ENCODE measurements at places on chromosomes 3 and 15.

DNA sequence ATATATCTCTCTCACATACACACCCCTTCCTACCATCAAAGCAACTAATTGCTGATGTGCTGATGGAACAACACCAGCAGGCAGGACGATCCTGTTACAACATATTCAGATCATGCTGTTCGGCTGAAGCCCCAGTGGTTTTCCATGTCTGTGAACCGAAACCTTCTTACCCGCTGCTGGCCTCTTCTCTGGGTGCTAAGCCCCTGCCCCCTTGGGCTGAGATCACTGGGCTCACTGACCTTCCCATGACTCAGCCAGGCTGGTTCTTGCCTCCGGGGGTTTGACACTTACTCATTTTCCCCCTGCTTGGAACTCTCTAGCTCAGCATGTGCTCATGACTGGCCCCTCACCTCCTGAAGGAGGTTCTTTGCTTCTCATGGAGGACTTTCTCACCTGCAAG lies 122.0 kb upstream of the RGMA start:
- DNase-seq = no peak

GRCh38 chr15:89127054-89127702 lies 38.9 kb downstream of the ABHD2 start:
- DNase-seq = no peak

DNA sequence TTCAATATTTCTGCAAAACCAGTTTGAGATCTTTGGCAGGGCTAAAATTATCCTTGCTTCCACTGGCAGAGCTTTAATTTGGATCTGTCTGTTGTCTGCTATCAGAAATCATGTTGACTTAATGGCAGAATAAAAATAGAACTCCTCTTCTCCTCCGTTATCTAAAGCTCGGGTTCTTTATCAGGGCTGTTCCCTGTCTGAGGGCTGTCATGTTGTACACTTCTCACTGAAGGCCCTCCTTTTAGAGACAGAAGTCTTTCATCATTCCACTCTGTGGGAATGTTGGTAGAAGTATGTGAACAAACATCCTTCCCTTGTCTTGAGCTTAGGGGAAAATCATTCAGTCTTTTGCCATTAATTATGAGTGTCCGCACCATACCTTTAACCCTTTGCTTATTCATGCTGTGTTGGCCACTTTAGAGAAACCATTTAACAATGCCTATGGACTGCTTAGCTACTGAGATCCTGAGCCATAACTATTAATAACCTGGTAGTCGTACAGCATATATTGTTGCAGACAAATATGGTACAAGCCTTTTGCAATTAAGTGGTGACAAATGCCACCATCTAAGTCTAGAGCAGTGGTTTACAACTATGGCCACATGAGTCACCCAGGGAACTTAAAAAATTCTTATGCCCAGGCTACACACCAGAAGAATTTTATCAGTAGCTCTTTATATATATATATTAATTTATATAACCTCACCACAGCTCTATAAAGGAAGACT lies 226.0 kb upstream of the TPM1 start:
- no peak for DNase-seq

DNA sequence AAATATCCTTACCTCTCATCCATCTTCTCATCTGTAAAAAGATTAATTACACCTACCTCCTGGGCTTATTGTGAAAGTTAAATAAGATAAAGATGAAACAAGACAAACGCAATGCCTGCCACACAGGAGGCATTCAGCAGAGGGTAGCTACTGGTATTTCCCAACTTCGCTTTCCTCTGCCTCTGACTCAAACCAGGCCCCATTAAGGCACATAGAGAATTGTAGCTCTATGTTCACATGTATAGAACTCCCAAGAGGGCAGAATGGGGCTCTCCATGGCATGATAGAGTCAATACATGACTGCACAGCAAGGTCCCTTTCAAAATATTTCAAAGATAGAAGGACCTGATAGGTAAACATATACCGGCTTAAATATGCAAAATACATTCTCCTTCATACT lies 1.4 kb downstream of the LYSMD2 start:
- DNase-seq = no peak

DNA sequence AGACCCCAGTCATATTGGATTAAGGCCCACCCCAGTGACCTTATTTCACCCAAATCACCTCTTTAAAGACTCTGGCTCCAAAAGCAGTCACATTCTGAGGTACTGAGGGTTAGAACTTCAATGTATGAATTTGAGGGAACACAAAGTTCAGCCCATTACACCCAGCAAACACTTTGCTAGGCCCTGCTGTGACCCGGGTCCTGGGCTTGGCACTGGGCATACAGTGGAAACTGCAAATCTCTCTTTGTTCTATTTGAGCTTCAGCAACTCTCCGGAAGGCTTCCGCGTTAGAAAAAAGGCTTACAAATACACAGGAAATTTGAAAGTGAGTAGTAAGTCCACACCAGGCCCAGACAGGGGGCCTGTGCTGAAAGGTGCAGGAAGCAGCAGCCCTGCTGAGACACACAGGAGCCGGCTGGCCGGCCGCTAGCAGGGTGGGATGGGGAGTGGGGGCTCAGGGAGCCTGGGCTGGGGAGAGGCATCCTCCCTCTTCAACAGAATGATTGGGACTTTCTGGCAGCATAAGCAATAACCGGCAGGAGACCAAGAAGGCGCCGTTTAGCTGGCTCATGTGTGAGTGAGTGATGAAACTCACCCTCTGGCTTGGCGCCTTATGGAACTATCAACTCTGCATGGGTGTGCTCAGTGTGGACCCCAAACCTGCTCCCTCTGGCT lies 13.0 kb downstream of the LIPC start:
- DNase-seq = no peak

GRCh38 chr3:176074096-176074495 lies 1123.2 kb downstream of the TBL1XR1 start:
- DNase-seq = no peak

DNA sequence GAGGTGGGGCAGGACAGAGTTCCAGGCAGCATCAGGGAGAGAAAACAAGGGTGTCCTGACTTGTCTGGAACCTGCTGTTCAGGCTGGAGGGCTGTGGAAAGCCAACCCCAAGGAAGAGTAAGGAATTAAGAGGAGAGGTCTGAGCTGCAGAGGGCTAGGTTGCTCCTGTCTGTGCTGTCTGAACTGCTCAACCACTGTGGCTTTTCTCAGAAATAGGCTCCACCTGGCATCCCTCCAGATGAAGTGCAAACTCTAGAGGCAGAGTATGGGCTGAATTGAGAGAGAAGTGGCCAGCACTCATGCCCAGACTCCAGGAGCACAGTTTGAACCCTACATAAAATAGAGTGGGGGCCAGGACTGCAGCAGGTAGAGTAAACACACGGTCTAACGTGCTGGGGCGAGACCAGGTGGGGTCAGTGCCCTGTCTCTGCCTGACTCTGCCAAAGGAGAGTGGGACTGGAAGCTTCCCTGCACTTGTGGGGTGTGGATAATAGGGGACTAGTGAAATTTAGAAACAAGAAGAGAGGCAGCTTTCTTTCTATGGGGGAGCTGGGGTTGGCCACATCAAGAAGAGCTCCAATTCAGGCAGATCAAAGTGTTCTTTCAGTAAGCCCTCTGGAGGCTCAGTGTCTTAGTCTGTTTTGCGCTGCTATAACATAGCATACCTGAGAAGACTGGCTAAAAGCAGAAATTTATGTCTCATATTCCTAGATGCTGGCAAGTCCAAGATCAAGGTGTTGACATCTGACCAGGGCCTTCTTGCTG lies 28.0 kb upstream of the MNS1 start:
- DNase-seq = no peak

DNA sequence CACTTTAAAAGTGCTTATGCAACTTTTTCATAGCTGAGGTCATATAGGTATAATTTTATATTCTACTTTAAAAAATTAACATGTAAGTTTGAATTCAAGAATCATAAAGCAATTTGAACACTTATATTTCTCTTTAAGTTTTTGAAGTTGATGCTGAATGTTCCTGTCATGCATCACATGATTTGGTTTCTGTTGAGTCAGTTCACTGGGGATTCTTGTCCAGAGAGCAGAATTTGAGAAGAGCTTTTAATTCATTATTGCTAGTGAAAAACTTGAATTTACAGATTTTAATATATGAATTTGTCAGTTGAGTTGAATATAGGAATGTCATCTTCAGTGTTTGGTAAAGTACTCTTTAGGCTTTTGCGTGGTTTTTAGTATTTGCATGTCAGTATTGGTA lies 7.9 kb downstream of the SLC25A26 start:
- no peak for DNase-seq

GRCh38 chr3:159775372-159775961 lies 213.2 kb upstream of the IL12A start:
- DNase-seq = no peak

DNA sequence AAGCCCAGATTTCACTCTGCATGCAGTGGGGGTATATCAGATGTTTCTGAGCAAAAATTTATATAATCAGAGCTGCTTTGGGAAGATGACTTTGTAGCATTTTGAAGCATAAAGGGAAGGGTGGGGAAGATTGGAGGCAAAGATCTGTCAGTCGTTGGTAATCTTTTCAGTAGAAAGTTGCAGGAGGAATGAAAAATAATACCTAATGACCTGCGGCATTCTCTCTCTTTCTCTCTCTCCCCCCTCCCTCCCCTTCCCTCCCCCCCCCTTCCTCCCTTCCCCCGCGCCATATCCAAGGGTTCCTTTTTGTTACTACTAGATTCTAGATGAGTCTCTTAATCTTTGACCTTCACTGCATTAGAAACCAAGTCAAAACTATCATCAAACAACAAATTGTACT lies 1.5 kb upstream of the DMXL2 start:
- no peak for DNase-seq

GRCh38 chr3:40980467-40980866 lies 218.8 kb upstream of the CTNNB1 start:
- DNase-seq = no peak

- DNase-seq = no peak
Observed at GRCh38 chr3:138673641-138674530, 65.3 kb downstream of the FAIM start.

DNA sequence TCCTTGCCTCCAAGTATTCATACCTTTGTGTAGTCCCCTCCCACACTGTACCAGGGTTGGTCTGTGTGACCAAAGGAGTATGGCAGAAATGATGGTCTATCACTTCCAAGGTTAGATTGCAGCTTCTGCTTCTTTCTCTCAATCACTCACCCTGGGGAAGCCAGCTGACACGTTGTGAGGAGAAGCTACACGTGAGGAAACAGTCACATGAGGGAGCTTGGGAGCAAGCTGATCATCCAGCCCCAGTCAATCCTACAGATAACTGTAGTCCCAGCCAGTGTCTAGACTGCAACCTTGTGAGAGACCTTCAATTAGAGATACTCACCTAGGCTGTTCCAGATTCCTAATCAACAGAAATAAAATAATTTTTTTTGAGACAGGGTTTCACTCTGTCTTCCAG lies 6.2 kb upstream of the ZNF774 start:
- DNase-seq = no peak

- DNase-seq = no peak
Observed at GRCh38 chr15:78170848-78171773, 21.9 kb downstream of the IDH3A start.

GRCh38 chr3:167913219-167913835 lies 177.8 kb downstream of the SERPINI1 start:
- no peak for DNase-seq

- no peak for DNase-seq
Observed at GRCh38 chr15:88651971-88652370, 13.2 kb downstream of the ISG20 start.

All from T-cell (primary cell).